ENCODE measurements at places on chromosomes 11 and 22.

DNA sequence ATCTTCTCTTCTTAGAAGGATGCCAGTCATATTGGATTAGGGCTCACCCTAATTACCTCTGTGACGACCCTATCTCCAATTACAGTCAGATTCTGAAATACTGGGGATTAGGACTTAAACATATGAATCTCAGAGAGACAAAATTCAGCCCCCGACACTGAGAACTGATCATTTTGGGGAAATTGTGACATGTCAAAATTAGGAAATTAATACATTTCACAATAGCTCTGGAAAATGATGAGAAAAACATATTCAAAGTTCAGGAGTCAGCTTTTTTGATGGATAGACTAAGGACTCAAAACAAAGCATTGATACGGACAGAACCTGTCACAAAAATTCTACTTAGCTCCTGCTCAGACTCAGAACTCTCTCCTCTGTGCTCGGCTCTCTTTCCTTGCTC, 40.8 kb downstream of the COMMD9 start:
- no peak for DNase-seq

DNA sequence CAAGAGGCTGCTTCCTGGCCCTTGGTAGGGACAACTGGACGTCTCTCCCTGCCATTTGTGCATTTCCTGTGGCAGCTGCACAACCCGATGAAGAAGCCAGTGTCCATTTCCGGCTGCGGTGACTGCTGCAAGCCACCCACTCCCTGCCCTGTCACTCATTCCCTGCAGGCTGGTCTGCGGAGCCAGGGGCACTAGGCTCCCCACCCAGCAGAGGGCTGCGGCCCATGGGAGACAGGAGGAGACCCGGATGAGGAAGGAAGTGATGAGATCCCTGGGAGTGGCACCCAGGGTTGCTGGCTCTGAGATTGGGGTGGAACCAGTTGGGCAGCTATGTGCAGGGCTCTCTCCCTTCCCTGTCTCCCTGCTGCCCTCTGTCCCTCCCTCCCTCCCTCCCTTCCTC, 10.0 kb upstream of the MYRF start:
- DNase-seq, result no peak

DNA sequence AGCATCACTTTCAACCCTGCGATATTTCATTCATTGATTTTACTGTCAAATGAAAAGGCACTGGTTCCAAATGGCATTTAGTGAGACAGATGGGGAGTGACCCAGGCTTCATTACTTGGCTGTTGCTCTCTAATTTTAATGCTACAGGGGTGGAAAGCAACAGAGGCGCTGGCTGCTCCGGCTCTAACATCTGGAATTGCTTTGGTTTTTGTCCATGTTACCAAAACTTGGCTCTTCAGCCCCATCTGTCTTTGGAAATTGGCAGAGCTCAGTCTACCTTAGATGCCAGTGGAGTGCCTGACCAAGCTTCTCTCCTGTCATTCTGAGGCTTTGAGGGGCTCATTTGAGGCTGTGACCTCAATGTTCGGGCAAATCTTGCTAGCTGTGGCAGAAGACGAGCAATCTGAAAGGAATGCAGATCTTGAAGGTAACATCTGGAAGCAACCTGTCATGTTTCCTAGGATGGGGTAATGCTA, 409.5 kb upstream of the SYN3 start:
- DNase-seq, result no peak

DNA sequence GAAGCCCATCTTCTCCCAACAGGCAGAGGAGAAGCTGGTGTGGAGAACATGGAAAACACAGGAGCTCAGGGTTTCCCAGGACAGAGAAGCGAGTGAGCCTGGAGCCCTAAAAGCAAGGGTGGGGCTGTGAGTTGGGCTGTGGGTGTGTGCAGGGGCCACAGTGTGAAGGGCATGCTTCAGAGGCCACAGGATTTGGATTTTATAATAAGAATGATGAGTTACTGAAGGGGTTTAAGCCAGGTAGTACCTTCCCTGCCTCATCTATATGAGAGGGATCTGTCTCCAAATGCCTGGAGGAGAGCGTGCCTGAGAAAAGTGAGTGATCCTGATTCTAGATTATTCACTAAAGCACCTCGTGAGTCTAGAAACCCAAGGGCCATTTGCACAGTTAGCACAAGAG, 106.8 kb downstream of the VPREB1 start:
- no peak for DNase-seq

- no peak for DNase-seq
These were observed 33.7 kb downstream of the C11orf71 start for GRCh38 chr11:114366331-114367243.

- DNase-seq, result no peak
These were observed 456.2 kb downstream of the TBC1D22A start for GRCh38 chr22:47218671-47219070.

DNA sequence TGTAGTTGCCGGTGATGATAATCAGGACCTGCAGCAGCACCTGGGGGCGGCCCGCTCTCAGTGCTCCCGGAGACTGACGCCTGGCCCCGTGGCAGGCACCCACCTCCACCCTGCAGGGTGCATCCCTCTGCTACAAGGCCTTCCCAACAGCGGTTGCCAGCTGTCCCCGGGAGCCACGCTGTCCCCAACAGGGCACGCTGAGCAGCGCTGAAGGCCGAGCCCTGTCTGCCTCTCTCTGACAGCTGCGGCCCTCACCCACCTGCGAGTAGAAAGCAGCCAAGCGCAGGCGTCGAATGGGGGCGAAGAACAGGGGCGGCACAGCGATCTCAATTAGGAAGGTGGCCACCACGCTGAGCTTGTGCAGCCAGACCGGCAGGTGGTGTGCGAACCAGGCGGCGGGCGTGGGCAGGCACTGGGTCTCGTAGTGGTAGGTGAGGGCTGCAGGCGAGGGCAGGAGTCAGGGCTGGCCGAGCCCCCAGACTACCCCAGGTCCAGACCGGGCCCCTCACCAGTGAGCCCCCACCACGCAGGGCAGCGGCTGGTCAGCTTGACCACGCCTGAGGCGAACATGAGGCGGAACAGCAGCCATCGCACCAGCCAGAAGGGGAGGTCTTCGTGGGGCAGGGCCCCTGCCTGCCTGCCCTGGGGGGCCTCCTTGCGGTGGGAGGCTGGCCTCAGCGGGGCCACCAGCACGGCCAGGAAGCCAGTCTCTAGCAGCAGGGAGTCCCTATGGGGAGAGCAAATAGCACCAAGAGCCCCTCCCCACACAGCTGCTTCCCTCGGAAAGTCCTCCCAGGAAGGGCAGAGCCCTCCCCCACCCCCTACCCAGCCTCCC, 1.5 kb downstream of the LMF2 start:
- DNase-seq, result no peak

Data from LNCaP clone FGC (cell line).